ENCODE measurements at places on chromosomes 13 and 19. TPM values are rescaled to one million over a fixed set of nuclear protein-coding genes. Genes with fewer than 3 reads are reported as not detected.

ZFP36 gene
- 2.1 TPM for polyA plus RNA-seq

GNG7 gene
- 6.7 TPM for polyA plus RNA-seq

SIAH3 gene
- 27.0 TPM for polyA plus RNA-seq

TYROBP gene
- not detected for polyA plus RNA-seq

PRTN3 gene
- not detected for polyA plus RNA-seq

C19orf67 gene
- polyA plus RNA-seq, result not detected

ZNF135 gene
- polyA plus RNA-seq, result 5.3 TPM

GIPC1 gene
- polyA plus RNA-seq, result 7.3 TPM

SMIM44 gene
- not detected for polyA plus RNA-seq

MKNK2 gene
- polyA plus RNA-seq, result 7.4 TPM

BRSK1 gene
- 2.8 TPM for polyA plus RNA-seq

TICAM1 gene
- polyA plus RNA-seq, result 1.4 TPM

TGFB1 gene
- polyA plus RNA-seq, result not detected

URAD gene
- not detected for polyA plus RNA-seq

LILRB3 gene
- polyA plus RNA-seq, result not detected

LRCH1 gene
- 15.9 TPM for polyA plus RNA-seq

BCAM gene
- polyA plus RNA-seq, result not detected

ZNF223 gene
- 9.5 TPM for polyA plus RNA-seq

ZNF677 gene
- polyA plus RNA-seq, result 18.1 TPM

ZNF383 gene
- 7.4 TPM for polyA plus RNA-seq

ZNF177 gene
- polyA plus RNA-seq, result 10.9 TPM

UQCRFS1 gene
- 66.2 TPM for polyA plus RNA-seq

TEX26 gene
- polyA plus RNA-seq, result 0.70 TPM

KRTDAP gene
- 0.58 TPM for polyA plus RNA-seq

MISP gene
- not detected for polyA plus RNA-seq

CABP5 gene
- polyA plus RNA-seq, result not detected

MPHOSPH8 gene
- polyA plus RNA-seq, result 41.7 TPM
